ENCODE measurements at places on chromosomes 1 and 21.
A peak's percentile ranks its signal among the peaks of the same experiment; 100 is the strongest.

- DNase-seq = no peak
Measured at GRCh38 chr1:206495011-206495461, 12.3 kb upstream of the RASSF5 start.

- peak; percentile 81 for DNase-seq
Measured at GRCh38 chr1:178724728-178725465, at the start of gene RALGPS2. TSS of gene RALGPS2 (plus strand) at chr1:178725244. CDS start at chr1:178776765, 51,521 bp downstream.

DNA sequence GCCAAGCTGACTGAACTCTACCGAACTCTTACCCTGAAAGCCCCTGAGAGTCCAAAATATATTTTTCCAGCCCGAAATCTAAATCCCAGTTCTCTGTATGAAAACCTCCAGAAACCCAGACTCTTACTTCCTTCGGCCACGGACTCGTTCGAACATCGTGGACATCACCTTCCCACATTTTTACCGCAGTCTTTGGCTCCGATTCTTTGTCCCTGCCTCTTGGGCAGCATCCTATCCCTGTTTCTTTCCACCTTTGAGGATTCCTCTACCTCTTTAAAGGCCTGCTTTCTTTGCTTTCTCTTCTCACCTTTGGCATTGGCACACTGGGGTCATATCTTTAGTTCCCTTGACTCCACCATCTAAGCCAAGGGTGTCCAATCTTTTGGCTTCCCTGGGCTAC, 932 bp upstream of the USP24 start:
- no peak for DNase-seq

DNA sequence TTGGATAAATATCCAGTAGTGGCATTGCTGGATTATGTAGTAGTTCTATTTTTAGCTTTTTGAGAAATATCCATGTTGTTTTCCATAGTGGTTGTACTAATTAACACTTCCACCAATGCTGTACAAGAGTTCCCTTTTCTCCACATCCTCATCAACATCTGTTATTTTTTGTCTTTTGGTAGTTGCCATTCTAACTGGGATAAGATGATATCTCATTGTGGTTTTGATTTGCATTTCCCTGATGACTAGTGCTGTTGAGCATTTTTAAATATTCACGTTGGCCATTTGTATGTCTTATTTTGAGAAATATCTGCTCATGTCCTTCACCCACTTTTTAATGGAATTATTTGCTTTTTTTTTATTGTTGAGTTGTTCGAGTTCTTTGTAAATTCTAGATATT, 183.9 kb downstream of the PTPRU start:
- DNase-seq = no peak

- no peak for DNase-seq
Measured at GRCh38 chr1:112938210-112938609, 17.8 kb downstream of the SLC16A1 start.

- no peak for DNase-seq
Measured at GRCh38 chr1:221527886-221528624, 213.8 kb downstream of the DUSP10 start.

DNA sequence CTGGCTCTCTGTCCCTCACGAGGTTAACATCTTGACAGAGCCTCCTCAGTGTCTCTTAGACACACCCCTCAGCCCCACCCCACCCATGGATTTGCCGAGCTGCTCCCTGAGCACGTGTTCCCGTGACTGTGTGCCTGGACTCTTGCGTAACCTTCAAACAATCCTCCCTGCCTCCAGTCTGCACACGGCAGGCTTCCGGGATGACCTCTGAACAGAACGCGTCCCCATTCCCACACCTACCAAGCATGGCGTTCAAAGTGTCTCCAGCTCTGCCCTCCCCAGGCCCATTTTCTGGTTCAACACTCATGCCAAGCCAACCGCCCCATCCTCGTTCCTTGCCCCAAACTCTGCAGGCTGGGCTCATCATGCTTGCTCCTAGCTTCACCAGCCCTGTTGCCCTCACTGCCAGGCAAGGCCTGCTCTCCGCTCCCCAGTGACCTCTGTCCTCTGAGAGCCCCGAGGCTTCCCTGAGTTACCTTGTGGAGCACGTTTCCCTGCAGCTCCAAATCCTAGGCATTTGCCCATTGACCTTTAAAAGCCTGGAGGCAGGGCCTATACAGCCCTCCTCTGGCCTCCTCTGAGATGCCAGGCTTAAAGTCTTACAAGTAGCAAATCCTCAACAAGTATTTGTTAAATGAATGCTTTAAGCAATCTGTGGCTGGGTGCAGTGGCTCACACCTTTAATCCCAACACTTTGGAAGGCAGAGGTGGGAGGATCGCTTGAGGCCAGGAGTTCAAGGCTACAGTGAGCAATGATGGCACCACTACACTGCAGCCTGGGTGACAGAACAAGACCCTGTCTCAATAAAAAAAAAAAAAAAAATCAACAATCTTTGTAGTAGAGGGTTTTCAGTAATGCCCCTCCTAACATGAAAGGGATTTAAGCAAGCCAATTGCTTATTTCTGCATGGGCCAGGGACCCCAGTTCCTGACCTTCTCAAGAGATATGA, 5.0 kb downstream of the AGT start:
- no peak for DNase-seq

GRCh38 chr1:241612533-241613477, 27.4 kb downstream of the CHML start:
- no peak for DNase-seq

DNA sequence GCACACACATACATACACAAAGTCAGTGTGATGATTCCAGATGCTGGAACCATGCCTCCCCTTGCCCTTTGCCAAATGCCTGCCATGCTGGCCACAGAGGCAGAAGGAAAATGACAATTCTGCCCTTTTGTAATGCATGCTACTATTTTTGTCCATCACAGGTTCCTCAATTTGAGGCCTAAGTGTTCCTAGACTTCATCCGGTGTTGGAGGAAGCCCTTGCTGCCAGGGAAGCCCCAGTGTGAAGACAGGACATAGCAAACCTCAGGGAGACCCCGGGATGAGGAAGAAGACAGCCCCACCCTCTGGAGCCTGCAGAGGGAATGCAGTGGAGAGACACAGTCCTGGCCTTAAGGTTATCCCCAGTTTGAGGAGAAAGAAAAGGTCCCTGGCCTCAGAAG, 14.4 kb downstream of the PRR9 start:
- no peak for DNase-seq

GRCh38 chr1:204967451-204967850, 75.6 kb upstream of the CNTN2 start:
- DNase-seq = no peak

GRCh38 chr1:248852481-248853405, 6.1 kb downstream of the ZNF692 start:
- DNase-seq = no peak

DNA sequence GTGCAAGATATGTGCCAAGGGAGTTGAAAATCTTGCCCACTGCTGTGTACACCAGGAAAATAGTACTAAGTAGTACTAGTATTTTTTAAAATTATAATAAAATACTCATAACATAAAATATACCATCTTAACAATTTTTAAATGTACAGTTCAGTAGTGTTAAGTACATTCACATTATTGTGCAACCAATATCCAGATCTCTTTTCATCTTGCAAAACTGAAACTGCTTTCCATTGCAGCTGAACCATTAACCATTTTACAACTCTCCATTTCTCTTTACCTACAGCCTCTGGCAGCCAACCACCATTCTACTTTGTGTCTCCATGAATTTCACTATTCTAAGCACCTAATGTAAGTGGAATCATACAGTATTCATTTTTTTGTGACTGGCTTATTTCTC, 19.3 kb upstream of the RAB3GAP2 start:
- no peak for DNase-seq

- DNase-seq = no peak
Measured at GRCh38 chr1:229940684-229941083, 126.4 kb upstream of the GALNT2 start.

DNA sequence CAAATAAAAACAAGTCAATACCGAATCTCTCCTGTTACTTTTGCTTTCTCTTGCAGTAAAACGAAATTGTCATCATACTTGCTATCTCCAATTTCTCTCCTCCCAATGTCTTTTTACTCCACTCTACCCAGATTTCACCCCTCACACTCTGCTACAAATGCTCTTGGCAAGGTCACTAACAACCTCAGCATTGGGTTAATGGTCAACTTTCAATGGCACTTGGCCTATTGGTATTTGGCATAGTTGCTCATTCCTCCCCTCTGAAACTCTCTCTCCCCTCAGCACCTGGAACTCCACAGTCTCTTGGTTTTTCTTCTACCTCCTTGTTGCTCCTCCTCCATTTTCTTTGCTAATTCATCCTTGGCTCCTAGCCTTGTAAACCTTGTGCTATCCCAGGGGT, 367.3 kb downstream of the PTPRU start:
- no peak for DNase-seq

DNA sequence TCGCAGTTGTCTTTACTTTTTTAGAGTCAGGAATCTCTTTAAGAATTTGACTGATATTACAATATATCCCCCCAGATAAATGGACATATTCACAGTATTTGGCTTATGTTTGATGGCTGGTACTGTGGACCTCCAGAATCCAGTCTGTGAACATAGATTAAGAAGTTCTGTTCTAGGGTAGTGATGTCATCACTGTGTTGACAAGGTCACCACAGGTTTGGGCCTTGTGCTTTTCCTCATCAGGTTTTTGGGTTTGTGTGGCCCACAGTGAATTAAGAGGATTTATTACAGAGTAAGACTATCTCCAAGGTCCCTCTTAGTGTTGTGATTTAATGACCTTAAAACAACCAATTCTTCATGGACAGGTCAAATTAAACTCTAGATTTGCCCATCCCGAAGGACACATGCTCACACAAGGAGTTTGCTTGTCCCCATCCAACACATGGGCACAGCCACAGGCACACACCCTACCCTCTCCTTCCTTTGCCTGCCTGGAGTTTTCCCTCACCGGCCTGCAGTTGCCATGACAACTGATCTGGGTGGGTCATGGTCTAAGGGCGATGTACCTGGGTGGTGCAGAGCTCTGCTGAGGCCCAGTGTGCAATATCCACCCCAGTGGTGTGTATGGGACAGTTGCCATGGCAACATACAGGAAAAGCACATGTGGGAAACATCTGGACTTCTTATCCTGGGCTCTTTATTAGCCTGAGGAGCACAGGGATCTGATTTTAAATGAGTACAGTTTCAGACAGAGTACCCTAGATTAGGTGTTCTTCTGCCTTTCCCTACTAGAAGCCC, 98.6 kb downstream of the NAV1 start:
- no peak for DNase-seq

DNA sequence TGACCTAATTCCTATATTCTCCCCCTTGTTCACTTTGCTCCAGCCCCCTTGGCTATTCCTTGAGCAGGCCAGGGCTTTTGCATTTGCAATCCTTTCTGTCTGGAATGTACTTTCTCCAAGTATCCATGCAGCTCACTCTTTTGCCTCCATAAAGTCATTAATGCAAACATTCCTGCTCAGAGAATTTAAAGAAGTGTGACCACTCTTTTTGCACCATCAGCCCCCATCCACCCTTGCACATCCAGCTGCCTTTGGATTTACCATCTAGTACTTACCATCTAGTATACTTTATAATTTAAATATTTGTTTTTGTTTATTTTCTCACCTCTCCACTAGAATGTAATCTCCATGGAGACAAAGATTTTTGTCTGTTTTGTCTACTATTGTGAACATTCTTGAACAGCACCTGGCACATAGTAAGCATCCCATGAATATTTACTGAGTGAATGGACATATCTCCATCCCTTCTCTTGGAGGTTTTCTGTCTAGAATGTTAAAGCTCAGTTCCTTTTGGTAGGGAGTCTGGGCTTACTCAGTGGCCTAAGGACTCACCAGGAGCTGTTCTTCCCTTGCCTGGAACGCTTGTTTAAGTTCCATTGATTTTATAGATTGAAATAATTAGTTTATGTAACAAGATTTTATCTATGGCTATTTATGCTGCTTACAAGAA, 22.6 kb downstream of the SLAMF6 start:
- no peak for DNase-seq

GRCh38 chr21:27149034-27149433, 182.1 kb upstream of the ADAMTS5 start:
- DNase-seq = no peak

DNA sequence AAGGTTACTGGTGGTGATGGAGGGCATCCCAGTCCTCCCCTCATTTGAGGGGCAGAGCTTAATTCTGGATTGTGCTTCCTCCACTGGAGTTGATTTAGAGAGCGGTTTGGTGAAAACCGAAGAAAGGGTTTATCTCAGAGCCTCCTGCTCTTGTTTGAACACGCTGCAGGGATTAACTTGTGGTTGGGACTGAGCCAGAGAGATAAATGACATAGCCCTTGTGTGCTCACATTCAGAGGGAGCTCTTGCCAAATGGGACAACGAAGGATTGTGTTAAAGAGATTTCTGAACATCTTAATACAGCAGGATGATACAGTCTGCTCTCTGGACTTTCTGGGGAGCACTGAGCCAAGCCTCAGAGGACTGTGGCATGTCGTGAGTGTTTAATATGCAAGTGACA, 308.2 kb downstream of the DISC1 start:
- DNase-seq = no peak

GRCh38 chr1:210294999-210295745, 33.5 kb upstream of the HHAT start:
- DNase-seq = no peak

GRCh38 chr1:67814121-67814772, 19.0 kb downstream of the GNG12 start:
- no peak for DNase-seq

GRCh38 chr21:22235866-22236590, 1237.8 kb downstream of the NCAM2 start:
- DNase-seq = no peak

- no peak for DNase-seq
Measured at GRCh38 chr1:180954005-180954800, 41.5 kb downstream of the KIAA1614 start.

DNA sequence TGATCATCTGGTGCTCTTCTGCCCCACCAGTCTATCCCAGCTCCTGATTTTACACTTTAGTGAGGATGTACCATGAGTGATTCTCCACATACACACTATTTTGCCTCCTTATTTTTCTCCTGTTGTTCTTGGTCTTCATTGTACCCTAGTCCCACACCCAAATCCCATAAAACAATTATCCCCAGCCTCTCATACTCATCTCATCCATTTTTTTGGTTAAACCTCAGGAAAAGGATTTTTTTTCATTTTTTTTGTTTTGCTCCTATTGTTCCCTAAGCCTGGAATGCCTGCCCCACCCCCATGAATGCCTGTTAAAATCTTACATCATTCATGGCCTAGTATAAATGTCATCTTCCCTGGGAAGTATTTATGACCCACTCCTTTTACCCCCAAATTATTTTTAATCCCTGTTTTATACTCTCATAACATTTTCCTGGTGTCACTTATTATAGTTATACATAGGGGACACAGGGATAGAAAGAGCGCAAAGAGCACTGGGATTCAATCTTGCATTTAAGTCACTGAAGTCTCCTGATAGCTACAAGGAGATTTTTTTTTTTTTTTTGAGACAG, 4.9 kb upstream of the LINGO4 start:
- DNase-seq = no peak

DNA sequence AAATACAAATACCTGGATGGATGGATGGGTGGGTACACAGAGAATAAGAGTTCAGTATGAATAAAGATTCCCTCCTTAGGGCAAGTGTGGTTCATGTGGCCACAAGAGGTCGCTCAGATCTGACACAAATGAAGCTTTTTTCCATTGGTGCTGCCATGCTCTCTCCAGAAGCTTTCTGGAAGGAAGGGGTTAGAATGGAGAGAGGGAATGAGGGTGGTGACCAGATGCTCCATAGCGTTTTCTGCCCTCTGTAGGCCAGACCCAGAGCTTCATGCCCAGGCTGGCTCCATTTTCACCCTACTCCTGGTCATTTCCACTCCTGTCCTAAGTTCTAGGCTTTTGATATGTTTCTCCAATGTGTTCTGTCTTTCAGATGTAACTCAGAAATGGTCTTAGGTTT, 3.3 kb upstream of the FCRL6 start:
- DNase-seq = peak; percentile 53

GRCh38 chr1:191895462-191896058, 262.7 kb upstream of the RGS18 start:
- DNase-seq = no peak
